ENCODE measurements at places on chromosomes 12 and 14. TPM values are rescaled to one million over a fixed set of nuclear protein-coding genes. Genes with fewer than 3 reads are reported as not detected.

DNA sequence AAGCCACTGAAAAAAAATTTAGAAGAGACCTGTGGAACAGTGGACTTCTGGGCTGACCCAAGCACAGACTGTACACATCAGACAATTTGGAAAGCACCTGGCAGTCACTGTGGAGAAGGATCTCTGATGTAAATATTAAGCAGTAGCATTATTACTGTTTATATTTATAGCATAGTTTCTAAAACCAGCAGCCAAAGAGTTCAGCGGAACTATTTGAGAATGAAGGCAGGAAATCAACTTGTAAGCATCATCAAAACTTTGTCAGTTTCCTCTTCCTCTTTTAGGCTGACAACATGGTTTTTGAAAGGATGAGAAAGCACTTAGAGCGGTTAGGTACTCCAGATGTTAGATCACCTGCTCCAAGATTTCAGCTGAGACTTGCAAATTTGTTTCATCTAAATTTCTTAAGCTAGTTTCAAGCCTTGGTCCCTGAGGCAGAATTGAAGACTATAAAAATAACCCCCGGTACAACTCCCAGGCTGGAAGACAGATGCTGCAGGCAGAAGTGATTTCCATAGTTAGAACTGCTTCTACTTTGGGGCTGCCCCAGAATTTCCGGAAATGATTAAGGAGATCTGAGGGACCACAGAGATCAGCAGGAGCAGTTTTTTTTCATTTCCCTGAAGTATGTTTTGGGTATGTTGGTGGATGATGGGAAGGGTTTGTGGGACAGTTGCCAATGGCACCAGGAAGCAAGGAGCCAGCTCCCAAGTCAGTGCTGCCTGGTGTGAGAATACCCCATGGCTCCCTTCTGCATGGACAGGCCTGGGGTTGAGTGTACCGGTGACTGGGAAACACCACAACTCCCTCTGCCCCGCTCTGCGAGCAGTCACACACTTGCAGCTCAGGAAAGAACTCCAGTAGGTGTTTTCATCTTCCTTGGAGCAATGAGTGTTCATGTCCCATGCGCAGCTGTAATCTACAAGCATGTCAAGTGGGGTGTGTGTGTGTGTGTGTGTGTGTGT, 354.5 kb downstream of the NUAK1 start:
- DNase-seq: no peak

ART4 gene
- total RNA-seq: not detected

DNA sequence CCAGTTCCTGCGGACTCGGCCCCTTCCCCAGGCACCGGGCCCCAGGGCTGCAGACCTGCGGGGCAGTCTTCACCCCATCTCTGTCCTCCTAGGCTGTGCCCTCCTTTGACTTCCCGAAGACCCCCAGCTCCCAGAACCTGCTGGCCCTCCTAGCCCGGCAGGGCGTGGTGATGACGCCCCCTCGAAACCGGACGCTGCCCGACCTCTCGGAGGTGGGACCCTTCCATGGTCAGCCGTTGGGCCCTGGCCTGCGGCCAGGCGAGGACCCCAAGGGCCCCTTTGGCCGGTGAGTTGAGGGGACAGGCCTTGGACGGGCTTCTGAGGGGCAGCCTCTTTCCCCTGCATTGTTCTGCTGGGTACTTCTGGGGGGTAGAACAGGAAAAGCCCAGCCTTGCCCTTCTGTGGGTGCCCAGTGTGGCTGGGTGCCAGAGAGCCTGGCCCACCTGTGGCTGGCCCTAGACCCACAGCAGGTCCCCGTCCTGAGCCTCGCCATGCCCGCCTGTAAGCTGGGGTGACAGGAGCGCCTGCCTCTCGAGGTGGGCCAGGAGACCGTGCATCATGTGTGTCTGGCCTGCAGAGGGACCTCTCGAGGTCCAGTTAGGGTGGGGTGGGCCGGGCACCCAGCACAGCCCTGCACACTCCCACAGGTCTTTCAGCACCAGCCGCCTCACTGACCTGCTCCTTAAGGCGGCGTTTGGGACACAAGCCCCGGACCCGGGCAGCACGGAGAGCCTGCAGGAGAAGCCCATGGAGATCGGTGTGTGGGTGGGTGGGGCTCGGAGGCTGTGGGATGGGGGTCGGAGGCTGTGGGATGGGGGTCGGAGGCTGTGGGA, 12.6 kb upstream of the PUS1 start:
- no peak for DNase-seq

VDR gene
- not detected for total RNA-seq

GRCh38 chr14:73788701-73789551, 62.7 kb upstream of the PTGR2 start:
- no peak for DNase-seq

DNA sequence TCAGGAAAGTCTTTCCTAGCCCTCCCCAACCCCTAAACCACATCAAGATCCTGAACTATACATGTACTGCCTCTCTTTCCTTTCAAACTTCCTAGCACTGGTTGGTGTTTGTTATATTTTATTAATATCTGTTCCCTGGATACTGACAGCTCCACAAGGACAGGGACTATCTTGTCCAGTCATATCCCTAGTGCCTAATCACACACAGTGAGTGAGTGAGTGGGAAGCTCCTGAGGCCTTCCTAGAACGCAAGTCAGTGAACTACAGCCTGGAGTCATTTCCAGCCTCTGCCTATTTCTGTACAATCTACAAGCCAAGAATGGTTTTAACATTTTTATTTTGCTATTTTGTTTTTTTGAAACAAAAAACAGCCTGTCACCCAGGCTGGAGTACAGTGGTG, 7.5 kb upstream of the ACTR6 start:
- DNase-seq: no peak

STYK1 gene
- 6.7 TPM for total RNA-seq

KERA gene
- 3.0 TPM for total RNA-seq

HHIPL1 gene
- 6.4 TPM for total RNA-seq

Data from occipital lobe (tissue), 3 donors.